ENCODE measurements at places on chromosomes 6 and 20.

- peak; percentile 94 for DNase-seq
Measured at GRCh38 chr20:45293041-45294002, 13.3 kb upstream of the RBPJL start.

DNA sequence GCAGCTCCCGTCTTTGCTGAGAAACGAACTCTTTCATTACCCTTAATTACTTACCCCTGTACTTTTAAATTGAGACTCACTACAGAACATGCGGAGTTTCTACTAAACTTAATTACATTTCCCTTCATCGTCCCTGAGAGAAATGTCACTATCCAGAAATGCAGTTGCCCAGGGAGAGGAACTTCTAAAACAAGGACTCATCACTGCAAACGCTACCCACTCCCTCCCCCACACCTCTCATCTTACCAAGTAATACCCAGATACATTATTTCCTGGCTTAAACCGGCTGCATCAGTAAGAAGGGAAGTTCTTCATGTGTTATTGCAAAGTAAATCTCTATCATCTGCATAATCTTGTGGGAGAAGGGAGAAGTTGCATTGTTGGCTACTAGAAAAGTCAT is 138.3 kb downstream of the IPCEF1 start:
- no peak for DNase-seq

- DNase-seq, result no peak
Measured at GRCh38 chr6:134170844-134171243, 118.4 kb upstream of the SLC2A12 start.

DNA sequence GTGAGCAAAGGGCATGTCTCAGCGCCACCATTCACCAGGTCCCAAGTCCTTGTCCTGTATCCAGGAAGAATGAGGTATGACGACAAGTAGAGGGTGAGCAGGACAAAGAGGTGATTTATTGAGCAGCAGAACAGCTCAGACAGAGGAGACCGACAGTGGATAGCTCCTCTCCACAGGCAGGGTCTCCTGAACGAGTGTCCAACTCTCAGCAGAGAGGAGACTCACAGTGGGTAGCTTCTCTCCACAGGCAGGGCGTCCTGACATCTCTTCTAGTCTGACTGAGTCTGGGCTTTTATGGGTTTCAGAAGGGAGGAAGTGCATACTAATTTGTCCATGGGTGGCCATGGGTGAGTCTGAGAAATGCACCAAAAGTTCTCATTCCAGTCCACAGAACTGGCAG is 204.7 kb downstream of the ANKRD60 start:
- DNase-seq, result no peak

DNA sequence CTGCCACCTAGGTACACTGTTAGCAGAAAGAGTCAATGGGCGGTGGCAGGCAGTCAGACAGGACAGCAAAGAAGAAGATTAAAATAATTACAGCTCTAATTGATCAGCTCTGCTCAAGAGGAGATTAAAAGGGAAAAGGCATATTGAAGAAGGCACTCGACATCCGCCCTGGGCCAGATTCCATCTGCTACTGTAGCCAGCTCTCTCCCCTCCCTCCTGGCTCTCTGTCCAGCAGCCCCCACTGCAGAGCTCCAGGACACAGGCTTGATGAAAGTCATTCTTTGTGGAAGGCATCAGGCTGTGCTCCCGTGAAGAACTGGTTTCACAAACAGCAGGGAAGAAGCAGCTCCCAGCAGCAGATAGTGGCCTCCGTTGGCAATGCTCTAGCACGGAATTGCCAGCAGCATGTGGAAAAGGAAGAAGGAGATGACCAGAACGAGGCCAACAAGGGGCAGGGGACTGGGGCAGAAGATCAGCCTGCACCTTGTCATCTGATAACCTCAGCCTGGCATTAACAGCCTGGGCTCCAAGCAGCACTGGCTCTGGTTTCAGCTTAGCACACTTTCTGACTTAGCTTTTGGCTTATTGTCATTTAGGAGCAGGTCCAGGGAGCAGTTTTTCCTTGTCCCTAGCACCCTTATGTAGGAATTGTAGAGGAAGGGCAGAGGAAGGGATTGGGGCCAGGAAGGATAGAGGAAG is 465.9 kb downstream of the KIF16B start:
- DNase-seq, result peak; percentile 24

- DNase-seq, result no peak
Measured at GRCh38 chr6:80690551-80691131, 584.2 kb downstream of the BCKDHB start.

DNA sequence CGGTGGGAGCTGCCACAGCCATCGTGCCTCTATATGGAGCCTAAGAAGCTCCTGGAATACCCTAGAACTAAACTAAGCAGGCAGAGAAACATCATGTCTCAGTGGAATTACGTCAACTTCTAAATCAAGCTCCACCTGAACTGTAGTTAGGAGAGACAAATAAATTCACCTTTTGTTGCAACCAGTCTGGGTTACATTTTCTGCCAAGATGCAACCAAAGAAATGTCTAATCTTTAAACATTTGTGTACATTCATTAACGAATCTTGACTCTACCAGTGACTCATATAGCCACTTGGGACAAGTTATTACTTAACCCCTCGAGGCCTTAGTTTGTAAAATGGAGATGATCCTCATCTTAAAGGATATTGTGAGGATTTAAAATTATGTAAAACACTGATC is 8.9 kb downstream of the PTPRK start:
- DNase-seq, result no peak

DNA sequence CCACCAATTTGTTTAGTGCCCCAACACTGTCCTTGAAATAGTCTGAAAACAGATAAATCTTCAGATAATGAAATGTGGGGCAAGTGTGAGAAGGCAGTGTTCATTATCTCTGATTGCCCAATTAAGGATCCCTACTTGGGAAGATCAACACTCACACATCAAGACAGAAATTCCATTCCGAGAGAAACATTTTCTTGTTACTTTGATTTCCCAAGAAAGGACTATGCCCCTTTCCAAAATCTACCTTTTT is 16.2 kb downstream of the HMGN4 start:
- DNase-seq, result no peak

- DNase-seq, result peak; percentile 83
Measured at GRCh38 chr20:57440678-57441509, 49.7 kb downstream of the RBM38 start.

GRCh38 chr6:15073344-15073789 is 172.5 kb upstream of the JARID2 start:
- DNase-seq, result no peak

DNA sequence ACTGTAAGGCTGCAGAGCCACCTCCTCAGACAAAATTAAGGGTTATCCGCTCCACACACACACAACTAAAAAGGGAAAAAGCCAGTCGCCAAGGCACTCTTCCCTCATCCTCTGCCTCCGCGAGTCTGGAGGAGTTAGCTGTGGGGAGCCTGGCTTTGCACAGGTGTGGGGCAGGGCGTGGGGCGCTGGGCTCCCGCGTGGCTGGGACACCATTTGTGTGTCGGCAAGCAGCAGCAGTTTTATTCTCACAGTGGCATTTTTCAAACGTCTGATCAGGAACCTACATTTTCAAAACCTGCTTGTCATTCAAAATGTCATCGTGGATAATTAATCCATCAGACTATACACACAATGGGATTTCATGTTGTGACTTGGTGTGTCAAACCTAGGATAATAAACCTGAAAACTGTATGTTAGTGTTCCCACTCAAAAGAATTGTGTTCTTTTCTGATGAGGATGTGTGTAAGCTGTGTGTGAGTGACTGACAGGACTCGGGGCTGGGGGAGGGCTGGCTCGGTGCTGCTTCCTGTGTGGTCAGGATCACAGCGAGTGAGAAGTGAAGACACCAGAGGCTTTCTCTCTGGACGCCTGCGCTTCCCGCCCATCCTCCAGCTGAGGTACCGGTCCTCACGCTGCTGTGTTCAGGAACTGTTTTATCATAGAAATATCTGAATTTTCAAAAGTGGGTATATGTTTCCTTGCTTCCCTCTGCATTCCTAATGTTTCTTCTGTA is 83.1 kb downstream of the IRF4 start:
- DNase-seq, result peak; percentile 60

DNA sequence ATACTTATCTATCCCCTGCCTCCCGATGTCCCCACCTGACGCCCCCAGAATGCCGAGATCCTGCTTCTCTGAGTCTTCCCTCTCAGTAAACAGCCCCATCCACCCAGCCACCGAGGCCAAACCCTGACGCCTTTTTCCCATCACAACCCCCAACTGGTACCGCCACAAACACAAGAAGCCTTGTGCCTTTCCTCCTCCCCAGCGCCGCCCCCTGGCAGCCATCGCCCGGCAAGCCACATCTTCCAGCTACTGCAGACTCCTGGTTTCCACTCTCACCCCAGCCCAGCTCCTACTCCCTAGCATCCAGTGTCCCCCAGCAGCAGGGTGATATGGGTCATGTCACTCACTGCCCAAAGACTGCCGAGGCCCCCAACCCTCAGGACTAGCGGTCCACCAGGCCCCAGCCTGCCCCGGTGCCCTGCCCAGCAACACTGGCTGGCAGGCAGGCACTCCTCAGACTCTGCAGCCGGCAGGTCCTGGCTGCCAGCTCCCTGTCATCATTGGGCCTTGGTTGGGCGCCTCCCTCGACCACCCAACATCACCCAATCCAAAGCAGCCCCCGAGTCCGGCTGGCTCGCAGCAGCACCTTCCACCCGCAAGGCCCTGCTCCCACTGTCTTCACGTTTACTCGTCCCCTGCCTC is 11.2 kb downstream of the TCFL5 start:
- no peak for DNase-seq

Data from ELF-1 (cell line).